ENCODE measurements at places on chromosomes 1 and 21.

DNA sequence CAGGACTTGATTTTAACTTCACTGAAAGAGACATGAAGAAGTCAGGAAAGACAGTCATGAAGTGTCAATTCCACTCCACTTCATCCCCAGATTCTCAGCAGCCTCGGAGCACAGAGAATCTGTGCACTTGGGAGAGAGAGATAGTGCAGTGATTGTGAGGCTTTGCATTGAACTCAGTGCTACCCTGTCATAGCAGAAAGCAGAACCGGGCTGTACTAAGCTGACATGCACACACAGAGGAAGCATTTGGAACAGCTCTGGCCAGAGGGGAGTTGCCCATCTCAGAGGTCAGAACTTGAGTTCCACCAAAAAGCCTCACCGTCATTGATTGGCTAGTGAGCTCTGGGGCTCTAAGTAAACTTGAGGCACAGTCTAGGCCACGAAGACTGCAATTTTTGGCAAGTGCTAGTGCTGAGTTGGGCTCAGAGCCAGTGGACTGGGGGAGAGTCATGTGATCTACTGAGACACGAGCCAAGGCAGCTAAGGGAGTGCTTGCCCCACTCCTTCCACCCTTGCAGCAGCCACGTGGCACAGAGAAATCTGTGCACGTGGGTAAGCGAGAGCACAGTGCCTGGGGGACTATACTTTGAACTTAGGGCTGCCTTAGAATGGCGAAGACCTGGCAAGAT, 810.2 kb upstream of the ADAMTS5 start:
- no peak for DNase-seq

DNA sequence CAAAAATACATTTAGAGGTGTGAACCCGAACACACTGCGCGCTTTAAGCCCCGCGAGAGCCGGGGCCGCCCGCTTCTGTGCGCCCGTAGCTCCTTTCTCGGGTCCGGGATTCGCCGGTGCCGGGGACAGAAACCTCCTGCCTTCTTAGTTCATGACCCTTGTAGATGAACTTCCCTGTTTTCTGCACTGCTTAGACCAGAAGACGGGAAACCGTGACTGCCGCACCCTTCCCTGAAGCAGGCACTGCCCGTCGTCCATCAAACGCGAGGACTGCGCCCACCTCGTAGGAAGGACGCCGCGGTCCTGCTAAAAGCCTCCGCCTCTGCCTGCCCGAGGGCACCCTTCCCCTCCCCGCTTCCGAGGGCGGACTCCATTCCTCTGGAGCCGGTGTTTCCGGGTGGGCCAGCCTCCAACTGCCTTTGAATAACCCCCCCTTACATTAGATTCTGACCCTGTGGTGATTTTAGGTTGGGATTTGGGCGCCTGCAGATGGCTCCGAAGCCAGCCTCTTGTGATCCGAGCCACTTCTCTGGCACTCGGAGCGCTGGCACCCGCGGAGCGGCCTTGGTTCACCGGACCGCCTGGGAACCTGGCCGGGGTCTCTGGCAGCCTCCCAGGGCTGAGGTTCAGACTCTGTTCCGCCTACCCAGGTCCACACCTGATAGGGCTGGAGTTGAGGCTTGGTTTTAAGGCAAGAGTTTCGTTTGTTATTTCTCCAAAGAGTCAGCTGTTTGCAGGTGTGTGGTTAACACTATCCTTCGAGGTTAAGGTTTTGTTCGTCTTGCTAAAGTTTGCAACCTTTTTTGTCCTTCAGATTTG, 1.2 kb upstream of the PTTG1IP start:
- DNase-seq: no peak

DNA sequence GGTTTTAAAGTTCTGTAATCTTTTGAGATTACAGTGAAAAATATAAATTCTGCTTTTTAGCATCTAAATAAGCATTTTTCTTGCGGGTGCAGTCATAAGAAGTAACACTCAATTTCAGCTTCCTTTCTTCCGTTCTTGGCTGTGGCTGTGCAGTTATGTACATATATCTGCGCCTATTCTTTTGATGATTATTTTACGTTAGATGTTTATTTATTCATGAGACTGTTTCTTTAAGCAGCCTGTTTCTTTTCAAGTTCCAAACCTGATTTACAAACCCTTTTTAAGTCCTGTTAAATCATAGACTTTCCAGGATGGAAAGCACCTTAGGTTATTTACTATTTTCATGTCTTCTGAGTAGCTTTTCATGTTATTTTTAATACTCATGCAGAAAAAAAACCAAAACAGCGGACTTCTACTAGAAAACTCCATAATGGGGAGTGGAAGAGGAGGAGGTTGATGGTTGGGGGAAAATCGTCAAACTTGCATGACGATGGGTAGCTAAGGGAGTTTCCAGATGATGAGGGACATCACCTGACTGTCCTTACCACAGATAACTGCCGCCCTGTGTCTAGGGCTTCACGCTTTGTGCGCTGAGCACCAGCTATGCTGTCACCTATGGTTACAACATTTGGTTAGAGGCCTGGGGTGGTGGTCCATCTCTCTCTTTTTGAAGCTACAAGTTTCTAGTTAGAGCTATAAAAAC, 2.6 kb downstream of the PRDM2 start:
- DNase-seq: no peak

DNA sequence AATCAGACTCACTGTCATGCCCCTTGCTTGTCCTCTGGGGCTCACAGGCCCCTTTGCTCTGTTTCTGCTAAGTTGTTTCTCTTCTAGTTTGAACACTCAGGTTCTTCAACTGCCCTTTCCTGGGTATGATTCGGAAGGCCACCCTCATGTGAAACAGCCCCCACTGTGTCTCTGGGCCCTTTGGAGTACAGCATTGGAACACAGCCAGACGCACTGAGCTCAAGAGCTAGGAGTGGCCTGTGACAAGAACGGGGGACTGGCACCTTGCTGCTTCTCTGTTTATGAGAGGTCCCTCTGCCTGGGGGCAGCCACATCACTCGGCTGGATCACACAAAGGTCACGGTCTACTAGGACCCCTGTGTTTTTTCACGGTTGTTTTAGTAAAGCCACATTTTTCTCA, 114.4 kb upstream of the ZC3H12A start:
- no peak for DNase-seq

All from D721Med (cell line).